ENCODE measurements at places on chromosomes 16 and 17. TPM values are rescaled to one million over a fixed set of nuclear protein-coding genes. Genes with fewer than 3 reads are reported as not detected.
A peak's percentile ranks its signal among the peaks of the same experiment; 100 is the strongest.

The CHST5 gene
- 0.08 TPM for polyA plus RNA-seq

GRCh38 chr17:3529817-3530741 lies 27.5 kb downstream of the TRPV3 start:
- peak; percentile 92 for DNase-seq

The GRAP gene
- polyA plus RNA-seq = 7.2 TPM

- DNase-seq = peak; percentile 39
Measured at GRCh38 chr17:12256380-12256995, 235.8 kb downstream of the MAP2K4 start.

- no peak for DNase-seq
Measured at GRCh38 chr16:8620535-8620934, 963 bp upstream of the METTL22 start.

DNA sequence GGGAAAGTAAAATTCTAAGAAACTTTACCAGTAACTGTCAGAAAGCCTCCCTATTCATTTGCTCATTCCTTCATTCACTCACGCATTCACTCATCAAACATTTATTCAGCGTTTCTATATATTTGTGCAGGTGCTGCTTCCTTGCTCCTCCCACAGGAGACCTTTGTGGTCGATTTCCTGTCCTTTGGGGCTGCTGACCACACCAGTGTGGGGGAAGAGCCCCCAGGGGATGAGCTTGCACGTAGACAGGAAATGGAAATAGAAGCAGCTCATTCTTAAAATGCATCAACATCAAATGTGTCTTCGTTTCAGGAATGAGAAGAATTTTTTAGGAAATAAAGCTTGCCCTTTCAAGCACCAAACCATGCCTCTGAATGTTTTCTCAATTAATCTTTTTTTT lies 9.6 kb downstream of the PIK3R6 start:
- DNase-seq = no peak

DNA sequence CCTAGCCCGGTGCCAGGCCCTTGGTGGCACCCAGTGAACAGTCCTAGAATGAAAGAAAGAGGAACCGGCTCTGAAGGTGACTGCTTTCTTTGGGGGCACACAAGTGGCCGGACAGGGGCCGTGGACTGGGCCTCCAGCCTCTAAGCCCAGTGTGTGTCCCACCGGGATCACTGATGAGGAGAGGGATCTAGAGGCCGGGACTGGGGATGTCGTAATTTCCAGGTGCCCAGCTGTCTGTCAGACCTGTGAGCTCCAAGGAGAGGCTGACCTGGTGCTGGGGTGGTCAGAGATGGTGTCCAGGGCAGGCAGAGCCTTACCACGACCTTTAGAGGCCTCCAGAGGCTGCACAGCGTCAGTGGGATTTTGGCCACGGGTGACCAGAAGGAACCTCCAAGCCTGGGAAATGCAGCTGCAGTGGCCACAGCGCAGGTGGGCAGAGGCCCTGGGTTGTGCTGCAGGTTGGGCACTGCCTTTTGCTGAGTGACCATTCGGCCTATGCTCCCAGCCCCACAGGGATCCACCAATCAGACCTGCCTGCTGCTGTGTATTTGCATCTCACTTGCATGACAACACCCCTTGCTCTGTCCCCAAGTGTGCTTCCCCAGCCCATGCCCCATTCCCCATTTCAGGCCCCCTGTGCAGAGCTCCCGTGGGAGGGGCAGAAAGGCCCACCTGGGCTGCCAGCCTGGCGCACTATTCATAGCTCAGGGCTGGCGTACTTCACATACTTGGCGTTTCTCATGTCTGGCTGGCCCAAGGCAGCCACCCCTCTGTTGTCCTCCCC lies 12.5 kb downstream of the ARHGAP23 start:
- DNase-seq = no peak

The SLC16A3 gene
- polyA plus RNA-seq = 5.0 TPM

DNA sequence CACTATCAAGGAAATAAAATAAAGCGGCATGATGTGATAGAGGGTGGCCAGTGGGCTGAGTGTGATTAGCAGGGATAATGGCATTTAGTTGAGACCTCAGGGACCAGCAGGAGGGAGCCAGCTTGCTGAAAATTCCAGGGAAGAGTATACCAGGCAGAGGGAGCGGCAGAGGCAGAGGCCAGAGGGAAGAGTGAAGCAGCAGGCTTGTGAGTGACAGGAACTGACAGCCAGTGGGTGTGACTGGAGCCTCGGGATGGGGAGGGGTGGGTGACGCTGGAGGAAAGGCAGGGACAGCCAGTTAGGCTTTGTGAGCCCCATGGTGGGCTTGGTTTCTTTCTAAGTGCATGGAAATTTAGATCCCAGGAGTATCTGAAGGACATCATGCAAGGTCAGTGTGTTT lies 209.7 kb upstream of the CACNG3 start:
- no peak for DNase-seq

The KIF2B gene
- not detected for polyA plus RNA-seq

The ABCA8 gene
- 69.2 TPM for polyA plus RNA-seq

DNA sequence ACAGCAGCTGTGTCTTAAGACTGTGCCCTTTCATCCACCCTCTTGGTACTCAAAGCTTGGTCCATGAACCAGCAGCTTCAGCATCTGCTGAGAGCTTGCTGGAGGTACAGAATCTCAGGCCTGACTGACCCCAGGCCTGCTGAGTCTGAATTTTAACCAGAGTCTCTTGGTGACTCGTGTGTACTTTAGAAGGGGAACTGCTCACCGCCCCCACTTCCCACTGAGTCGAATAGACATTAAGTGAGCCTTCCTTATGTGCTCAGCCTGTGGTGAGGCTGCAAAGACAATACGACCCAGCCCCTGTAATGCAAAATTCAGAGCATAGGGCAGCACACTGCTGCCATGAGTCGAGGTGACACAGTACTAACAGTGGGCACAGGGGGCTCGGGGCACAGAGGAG lies 662.8 kb downstream of the WWOX start:
- DNase-seq = no peak

The CCL4L2 gene
- polyA plus RNA-seq = 1.7 TPM

DNA sequence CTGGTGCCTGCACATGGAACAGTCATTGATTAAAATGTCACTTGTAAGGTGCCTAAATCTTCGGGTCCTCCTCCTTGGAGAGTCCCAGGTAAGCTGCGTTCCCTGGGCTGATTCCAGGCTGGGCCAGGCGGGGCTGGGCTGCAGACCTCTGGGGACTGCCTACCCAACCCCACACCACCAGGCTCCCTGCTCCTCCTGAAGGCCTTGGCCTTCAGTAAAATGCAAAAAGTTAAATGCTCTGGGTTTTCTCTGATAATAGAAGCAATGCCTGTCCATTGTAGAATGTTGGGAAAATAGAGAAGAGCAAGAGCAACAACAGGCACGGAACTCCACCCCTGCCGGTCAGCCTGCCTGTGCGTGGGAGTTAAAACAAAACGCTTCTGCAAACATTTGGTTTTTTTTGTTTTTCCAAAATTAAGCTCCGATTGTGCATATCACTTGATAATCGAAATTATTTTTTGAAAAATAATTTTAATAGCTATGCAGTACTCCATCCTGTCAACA lies 363.9 kb downstream of the SEC14L1 start:
- no peak for DNase-seq

The CPNE7 gene
- not detected for polyA plus RNA-seq

The ORC6 gene
- polyA plus RNA-seq = 2.2 TPM

- no peak for DNase-seq
Measured at GRCh38 chr16:67283039-67283825, 3.9 kb downstream of the PLEKHG4 start.

DNA sequence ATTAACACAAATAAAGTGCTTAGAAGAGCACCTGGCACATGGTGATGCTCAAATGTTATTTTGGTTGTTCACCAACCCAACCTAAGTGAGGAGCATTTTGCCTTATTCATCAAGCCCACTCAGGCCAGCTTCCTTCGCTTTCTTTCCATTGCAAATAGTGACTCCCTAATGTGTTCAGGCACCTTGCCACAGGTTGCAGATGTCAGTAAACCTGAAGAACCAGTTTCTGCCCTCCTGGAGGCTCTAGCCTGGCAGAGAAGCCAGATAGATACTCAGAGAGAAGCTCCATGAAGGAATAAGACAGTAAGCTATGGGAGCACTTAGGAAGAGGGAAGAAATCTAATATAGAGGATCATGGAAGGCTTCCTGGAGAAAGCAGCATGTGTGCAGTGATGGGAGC lies 23.9 kb downstream of the GPR139 start:
- DNase-seq = no peak

- DNase-seq = no peak
Measured at GRCh38 chr17:61729690-61730268, 133.5 kb downstream of the BRIP1 start.

GRCh38 chr16:14502932-14503741 lies 126.9 kb downstream of the PARN start:
- no peak for DNase-seq

DNA sequence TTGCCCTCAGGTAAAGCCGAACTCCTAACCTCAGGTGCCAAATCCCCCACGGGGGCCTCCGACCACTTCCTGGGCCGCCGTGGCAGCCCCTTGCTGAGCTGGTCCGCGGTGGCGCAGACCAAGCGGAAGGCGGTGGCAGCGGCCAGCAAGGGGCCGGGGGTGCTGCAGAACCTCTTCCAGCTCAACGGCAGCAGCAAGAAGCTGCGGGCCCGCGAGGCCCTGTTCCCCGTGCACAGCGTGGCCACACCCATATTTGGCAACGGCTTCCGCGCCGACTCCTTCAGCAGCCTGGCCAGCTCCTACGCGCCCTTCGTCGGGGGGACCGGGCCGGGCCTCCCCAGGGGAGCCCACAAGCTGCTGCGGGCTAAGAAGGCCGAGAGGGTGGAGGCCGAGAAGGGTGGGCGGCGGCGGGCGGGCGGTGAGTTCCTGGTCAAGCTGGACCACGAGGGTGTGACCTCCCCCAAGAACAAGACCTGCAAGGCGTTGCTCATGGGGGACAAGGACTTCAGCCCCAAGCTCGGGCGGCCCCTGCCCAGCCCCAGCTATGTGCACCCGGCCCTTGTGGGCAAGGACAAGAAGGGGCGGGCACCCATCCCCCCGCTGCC lies 51.6 kb downstream of the ACTG1 start:
- DNase-seq = no peak

GRCh38 chr16:53971616-53972015 lies 267.7 kb downstream of the FTO start:
- DNase-seq = no peak

GRCh38 chr16:82082543-82083244 lies 47.6 kb downstream of the HSD17B2 start:
- DNase-seq = no peak

GRCh38 chr16:27414788-27415431 lies 12.9 kb downstream of the IL21R start:
- DNase-seq = no peak

DNA sequence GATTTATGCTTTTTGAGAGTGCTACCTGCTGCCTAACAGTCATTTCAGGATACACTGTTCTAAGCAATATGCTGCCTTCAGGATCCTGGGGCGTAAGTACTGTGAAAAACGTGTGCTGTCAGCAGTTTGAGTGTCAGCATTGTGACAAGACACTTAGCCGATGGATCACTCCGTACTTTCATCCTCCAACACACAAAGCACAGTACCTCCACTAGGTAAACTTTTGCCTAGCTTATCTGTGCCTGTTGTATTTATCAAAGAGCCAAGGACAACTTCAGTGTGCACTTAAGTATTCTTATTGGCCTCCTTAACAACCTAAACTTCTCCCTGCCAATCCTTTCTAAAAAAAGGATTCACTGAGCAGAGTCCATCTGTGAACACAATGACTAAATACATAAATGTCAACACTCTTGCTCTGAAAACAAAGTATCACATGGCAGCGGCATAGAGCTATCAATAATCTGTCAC lies 33.8 kb upstream of the PHLPP2 start:
- DNase-seq = no peak
